ENCODE measurements at places on chromosomes 6 and 20.
A peak's percentile ranks its signal among the peaks of the same experiment; 100 is the strongest.

GRCh38 chr6:257774-258173 lies 34.5 kb upstream of the DUSP22 start:
- no peak for DNase-seq

GRCh38 chr20:60034231-60035110 lies 76.2 kb downstream of the CDH26 start:
- no peak for DNase-seq

GRCh38 chr6:75204217-75204958 lies 1.5 kb downstream of the COL12A1 start:
- DNase-seq = no peak

- peak; percentile 58 for DNase-seq
Observed at GRCh38 chr6:33430991-33431879, 11.4 kb downstream of the SYNGAP1 start.

DNA sequence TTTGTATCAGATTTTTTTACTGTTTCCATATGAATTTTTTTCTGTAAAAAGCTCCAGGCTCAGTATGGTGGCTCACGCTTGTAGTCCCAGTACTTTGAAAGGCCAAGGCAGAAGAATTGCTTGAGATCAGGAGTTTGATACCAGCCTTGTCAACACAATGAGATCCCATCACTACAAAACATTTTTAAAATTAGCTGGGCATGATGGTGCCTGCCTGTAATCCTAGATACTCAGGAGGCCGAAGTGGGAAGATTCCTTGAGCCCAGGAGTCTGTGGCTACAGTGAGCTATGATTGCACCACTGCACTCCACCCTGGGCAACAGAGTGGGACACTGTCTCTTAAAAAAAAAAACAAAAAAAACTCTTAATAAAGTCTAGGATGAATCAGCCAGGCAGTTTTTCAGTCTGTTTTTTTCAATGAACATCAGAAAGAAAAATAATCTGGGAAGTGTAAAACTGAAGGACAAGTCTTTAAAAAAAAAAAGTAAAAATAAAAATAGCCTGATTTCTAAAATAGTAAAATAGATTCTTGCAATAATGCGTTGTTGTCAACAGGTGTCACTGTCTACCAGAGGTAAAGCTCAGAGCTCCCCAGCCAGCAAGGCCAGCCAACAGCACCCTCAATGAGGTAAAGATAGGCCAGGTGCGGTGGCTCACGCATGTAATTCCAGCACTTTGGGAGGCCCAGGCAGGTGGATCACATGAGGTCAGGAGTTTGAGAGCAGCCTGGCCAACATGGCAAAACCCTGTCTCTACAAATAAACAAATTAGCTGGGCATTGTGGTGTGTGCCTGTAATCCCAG lies 9.3 kb upstream of the ATG5 start:
- DNase-seq = peak; percentile 15

DNA sequence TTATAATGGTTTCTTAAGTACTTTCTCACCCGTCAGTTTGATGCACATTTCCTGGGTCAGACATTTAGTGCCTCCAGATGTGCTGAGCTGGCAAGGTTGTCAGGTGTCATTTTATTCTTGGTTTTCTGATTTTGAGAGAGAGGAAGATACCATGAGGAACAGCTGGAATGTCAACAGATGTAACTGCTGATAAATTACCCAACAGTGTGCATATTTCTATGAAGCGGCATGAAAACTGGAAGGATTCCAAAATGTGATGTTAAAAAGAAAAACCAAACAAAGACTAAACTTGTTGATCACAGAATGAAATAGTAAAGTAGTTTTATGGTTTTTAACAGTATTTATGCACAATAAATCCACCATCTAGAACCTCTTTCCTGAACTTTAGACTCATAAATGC lies 447.3 kb downstream of the HDGFL1 start:
- DNase-seq = no peak

DNA sequence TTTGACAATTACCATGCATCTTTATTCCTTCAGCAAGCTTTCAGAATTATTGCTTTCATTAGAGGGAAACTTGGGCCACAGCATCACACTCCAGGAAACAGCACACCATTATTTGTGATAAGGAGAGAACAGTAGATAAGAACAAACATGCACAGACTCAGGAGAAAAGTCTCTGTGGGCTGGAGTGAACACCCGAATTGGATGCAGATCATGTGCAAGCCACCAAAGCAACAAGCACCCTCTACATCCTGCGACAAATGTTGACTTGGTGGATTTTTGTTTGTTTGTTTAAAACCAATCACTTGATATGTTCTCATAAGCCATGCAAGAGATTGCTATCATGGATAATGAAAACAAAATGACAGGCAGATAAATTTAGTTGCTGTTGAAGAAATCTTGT lies 67.7 kb upstream of the ZFP64 start:
- no peak for DNase-seq

GRCh38 chr6:98841621-98842341 lies 7.4 kb downstream of the POU3F2 start:
- no peak for DNase-seq

- DNase-seq = no peak
Observed at GRCh38 chr6:89379281-89379680, 26.8 kb upstream of the UBE2J1 start.

- no peak for DNase-seq
Observed at GRCh38 chr20:20772497-20773085, 60.1 kb upstream of the RALGAPA2 start.

DNA sequence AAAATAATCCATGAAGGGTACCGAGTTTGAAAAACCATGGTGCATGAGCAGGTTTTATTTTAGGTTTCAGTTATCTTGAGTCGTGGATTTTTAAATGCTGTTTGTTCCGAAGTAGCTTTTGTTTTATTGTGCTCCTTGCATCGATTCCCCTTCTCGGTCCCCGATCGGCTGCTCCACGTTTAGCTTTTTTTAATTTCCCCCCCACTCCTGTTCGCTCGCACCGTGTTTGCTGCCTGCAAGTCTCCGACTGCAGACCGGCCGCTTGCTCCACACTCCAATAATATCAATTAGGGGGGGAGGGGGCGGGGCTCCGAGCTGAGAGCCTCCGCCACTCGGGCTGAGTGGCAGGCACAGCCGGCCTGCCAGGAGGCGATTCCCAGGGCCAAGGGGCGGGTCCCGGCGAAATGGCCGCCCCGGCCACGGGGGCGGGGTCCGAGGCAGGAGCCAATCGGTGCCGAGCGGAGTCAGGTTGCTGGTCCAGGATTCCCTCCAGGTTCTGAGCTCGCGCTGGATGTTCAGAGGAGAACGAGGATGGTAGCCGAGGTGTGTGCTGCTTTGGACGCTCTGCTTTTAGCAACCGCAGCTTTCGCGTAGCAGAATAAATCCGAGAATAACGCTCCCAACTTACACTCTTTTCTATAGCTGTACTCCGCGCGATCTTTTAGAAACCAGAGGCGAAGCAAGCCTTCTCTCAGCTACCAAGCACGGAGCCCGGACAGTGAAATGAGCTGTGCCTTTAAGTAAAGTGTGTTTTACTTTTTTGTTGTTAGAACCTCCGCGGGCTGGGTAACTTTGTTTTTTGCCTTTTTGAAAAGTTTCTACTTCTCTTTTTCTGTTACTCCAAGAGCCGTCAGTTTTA lies at the start of gene EPHA7:
EPHA7 (minus strand) TSS at position 256 of the 859 bp plus-strand sequence; CDS start at position 38, 218 bp downstream.
- DNase-seq = no peak

DNA sequence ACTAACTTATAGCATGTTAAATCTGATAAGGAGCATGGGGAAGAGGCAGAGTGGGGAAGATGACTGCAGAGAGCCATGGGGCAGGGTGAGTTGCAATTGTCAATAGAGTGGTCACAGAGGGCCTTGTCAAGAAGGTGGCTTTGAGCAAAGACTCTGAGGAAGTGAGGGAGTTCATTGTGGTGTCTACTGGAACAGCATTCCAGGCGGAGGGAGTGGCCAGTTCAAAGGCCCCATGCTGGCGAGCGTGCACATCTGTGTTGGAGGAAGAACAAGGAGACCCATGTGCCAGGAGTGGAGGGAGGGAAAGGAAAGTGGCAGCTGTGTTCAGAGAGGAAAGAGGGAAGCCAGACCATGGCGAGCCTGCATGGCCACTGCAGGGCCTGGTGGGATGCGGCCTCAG lies 15.8 kb upstream of the GPR6 start:
- DNase-seq = no peak

Measured in stimulated activated CD4-positive, alpha-beta T cell treated with anti-CD3 and anti-CD28 coated beads, Interleukin-1b, Interleukin-23, amount 100 ng/mL, for 1 hour (primary cell).